ENCODE measurements at places on chromosomes 11 and 22. TPM values are rescaled to one million over a fixed set of nuclear protein-coding genes. Genes with fewer than 3 reads are reported as not detected.

Gene SYT7
- 7.3 TPM for polyA plus RNA-seq

Gene CHRM4
- polyA plus RNA-seq = not detected

Gene OTOG
- polyA plus RNA-seq = 0.06 TPM

Gene DNAJB7
- 0.93 TPM for polyA plus RNA-seq

Gene DRICH1
- 5.1 TPM for polyA plus RNA-seq

Gene FREY1
- 0.32 TPM for polyA plus RNA-seq

Gene FOLH1
- 23.8 TPM for polyA plus RNA-seq

Gene MMP27
- not detected for polyA plus RNA-seq

Gene PLEKHB1
- polyA plus RNA-seq = 31.4 TPM

Gene PKDREJ
- 0.41 TPM for polyA plus RNA-seq

Gene PPP1CA
- polyA plus RNA-seq = 99.0 TPM

DNA sequence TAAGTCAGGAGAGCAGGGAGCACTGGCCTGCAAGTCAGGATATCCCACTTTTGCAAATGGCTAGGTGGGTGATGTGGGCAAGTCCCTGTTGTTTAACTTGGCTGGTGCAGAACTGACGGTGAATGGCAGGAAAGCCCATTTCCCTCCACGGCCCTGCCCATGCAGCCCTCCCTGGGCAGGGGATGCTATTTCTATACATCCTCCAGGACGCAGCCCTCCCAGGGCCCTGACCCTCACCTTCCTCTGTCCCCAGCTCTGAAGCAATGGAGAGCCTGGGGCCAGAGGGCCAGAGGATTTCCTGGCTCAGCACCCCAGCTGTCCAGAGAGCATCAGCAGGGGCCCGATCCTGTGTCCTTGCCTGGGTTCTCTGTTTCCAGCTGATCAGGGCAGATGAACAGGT lies 91.3 kb downstream of the TSPAN18 start:
- DNase-seq = no peak

DNA sequence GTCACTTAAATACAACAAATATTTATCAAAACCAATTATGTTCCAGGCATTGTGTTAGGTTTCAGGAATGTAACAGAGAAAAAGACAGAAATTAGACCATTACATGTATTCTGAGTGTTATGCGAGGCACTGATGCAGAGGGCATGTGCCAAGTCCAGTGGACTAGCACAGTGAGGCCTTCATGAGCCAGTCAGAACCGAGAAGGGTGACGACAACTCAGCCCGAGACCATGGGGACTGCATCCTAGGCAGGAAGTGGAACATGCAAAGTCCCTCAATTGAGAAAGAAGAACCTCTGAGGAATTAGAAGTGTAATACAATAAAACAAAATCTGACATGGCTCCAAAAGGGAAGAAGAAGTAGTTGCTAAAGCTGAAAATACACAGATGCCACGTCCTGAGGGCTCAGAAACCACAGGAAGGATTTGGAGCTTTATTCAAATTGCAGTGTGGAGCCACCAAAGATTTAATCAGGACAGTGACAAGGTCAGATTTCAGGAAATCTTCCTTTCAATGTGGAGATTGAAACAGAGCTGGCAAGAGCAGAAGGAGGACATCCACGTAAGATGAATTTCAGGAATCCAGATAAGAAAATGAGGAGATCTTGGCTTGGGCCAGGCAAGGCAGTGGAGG lies 529.6 kb downstream of the NTM start:
- no peak for DNase-seq

GRCh38 chr11:126387857-126388256 lies 32.4 kb downstream of the ST3GAL4 start:
- DNase-seq = no peak

DNA sequence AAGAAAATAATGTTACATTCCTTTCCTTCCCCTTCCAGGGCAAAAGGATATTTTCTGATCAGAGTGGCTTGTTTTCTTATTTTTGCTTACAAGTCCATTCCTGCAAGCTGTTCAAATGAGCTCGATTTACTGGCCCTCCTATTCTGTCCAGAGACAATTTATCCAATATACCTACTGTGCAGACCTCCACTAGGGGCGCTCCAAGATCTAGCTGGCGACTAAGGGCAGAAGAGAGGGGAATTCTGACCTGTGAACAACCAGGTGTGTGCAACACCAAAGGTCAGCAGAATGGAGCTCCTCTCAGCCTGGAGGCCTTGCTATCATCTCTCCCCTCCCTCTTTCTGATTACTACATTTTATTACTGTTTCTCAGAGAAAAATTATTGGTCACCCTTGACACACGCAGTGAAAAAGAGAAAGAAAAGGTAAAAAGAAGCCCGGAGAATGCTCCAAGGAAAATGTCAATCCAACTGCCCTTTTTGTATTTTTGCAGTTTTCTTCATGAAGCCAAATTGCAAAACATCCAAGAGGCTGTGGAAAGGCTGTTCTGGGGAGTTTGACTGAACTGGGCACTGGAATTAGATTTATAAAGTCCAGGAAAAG lies 3.2 kb downstream of the SEZ6L start:
- DNase-seq = no peak

GRCh38 chr22:41471568-41471967 lies 2.7 kb downstream of the ACO2 start:
- DNase-seq = no peak

- no peak for DNase-seq
Measured at GRCh38 chr22:50165436-50166123, 5.0 kb upstream of the PANX2 start.

- DNase-seq = no peak
Measured at GRCh38 chr11:130071211-130071712, 1.6 kb downstream of the APLP2 start.

DNA sequence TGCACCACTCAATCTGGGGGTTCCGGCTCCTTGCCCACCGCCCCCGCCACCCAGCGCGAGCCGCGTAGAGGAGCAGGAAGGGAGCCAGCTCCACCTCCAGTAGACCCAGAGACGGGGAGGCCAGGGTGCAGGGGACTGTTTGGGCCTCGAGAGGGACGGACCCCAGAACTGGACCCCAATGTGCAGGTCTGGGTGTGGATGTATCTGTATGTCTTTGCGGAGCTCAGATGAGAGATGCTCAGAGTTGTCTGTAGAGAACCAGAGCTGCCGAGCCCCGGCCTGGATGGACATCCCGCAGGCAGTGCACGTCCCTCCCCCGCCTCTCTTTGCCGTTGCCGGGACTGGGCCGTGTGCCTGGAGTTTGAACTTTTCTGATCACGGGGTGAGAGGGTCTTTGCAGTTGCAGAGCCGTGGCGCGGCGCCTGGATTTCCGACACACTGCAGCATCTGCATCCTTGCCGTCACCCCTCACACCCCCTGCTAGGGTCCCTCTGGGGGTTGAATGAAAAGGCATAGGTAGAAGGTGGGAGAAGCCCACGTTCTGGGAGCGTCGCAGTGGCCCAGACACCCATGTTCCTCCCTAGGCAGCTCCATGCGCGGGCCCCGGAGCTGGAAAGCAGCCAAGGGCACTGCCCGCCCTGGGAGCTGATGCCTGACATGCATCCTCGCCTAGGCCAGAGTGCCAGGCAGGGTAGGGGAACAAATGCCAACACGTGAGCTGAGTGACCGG lies 105.2 kb downstream of the KCNQ1 start:
- DNase-seq = peak; percentile 64

- no peak for DNase-seq
Measured at GRCh38 chr22:32650553-32651345, 150.8 kb upstream of the TIMP3 start.

GRCh38 chr11:101321222-101321621 lies 191.6 kb upstream of the PGR start:
- DNase-seq = no peak

- no peak for DNase-seq
Measured at GRCh38 chr11:131987703-131988102, 617.3 kb downstream of the NTM start.

DNA sequence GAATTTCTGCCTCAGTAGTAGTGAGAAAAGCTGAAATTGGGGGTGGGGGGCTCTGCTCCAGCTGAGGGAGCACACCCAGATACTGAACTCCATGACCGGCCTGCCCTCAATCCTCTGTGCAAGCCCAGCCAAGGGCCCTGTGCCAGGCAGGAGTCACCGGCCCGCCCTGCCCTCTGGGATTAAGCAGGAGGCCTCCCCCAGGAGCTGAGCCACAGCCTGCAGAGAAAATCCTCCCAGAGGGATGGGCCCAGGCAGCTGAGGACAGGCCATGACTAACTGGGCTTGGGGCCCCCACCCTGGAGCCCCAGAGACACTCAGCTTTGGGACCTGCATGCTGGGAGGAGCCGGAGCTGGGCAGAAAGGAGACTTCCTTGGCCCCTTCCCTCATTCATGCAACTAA lies 48.8 kb downstream of the MN1 start:
- DNase-seq = no peak

DNA sequence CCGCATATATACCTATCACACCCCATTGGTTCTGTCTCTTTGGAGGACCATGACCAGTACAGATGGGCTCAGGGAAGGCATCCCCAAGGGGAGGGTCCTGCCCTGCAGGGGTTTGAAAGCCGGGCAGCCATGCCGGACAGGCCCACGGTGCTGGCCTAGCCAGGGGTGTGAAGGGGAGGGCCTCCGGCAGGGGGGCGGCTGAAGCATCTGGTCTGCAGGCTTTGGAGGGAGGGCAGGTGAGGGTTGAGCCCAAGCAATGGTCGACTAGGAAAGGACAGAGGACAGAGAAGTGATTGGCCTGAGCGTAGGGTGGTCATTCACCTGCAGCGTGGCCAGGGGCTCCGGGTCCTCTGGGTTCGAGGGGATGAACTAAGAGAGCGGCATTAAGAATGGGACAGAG lies 11.2 kb upstream of the CTSD start:
- DNase-seq = no peak

- no peak for DNase-seq
Measured at GRCh38 chr11:70918242-70918641, 334.1 kb downstream of the SHANK2 start.

- no peak for DNase-seq
Measured at GRCh38 chr11:109138196-109138595, 283.8 kb upstream of the C11orf87 start.

DNA sequence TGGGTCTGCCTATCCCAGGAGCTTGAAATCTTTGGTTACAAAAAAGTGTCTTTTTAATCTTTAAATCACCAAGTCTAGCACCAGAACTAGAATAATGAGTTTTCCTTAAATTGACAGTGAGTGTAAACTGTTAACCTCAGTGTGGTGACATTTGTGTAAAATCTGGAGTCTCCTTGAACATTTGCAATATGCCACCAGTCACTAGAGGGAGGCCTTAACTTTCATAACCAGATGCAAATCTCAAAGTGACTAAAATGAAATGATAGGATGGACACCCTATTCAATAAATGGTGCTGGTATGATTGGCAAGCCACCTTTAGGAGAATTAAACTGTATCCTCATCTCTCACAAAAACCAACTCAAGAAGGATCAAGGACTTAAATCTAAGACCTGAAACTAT lies 8.3 kb upstream of the SCGB1D2 start:
- DNase-seq = no peak

DNA sequence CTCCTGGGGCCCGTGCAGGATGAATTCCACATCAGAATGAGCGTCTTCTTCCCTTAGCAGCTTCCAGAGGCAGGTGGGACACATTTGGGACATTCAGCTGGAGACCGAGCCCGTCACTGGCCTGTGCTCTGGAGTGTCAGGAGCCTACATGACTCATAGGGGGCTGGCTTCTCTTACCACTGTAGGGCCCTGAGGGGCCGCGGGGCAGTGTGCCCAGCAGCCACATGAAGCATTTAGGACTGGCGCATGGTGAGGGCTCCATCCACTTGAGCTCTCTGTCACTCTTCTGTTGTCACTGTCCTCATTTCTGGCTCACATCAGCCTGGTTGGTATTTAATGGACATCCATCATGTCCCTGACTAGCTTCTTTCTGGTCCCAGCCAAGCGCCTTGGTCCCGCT lies 38.0 kb upstream of the TEF start:
- DNase-seq = no peak

GRCh38 chr11:126929179-126930061 lies 71.2 kb downstream of the KIRREL3 start:
- DNase-seq = peak; percentile 29

GRCh38 chr11:11316651-11317230 lies 36.3 kb downstream of the CSNK2A3 start:
- no peak for DNase-seq

- no peak for DNase-seq
Measured at GRCh38 chr11:88114486-88115045, 60.7 kb downstream of the RAB38 start.

GRCh38 chr11:498297-499181 lies 8.5 kb downstream of the RNH1 start:
- DNase-seq = no peak

GRCh38 chr22:28910569-28911303 lies 27.4 kb downstream of the ZNRF3 start:
- DNase-seq = no peak

DNA sequence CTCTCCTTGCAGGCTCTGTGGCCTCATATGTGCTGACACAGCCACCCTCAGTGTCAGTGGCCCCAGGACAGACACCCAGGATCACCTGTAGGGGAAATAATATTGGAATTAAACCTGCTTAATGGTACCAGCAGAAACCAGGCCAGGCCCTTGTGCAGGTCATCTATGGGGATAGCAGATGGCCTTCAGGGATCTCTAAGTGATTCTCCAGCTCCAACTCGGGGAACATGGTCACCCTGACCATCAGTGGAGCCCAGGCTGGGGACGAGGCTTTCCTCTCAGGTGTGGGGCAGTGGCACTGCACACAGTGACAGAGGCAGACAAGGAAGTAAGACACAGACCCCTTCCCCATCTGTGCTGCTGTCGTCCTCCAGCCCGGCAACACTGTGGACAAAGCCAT lies 16.9 kb downstream of the GGTLC2 start:
- no peak for DNase-seq

- DNase-seq = no peak
Measured at GRCh38 chr11:119722281-119722794, 6.7 kb downstream of the NECTIN1 start.

DNA sequence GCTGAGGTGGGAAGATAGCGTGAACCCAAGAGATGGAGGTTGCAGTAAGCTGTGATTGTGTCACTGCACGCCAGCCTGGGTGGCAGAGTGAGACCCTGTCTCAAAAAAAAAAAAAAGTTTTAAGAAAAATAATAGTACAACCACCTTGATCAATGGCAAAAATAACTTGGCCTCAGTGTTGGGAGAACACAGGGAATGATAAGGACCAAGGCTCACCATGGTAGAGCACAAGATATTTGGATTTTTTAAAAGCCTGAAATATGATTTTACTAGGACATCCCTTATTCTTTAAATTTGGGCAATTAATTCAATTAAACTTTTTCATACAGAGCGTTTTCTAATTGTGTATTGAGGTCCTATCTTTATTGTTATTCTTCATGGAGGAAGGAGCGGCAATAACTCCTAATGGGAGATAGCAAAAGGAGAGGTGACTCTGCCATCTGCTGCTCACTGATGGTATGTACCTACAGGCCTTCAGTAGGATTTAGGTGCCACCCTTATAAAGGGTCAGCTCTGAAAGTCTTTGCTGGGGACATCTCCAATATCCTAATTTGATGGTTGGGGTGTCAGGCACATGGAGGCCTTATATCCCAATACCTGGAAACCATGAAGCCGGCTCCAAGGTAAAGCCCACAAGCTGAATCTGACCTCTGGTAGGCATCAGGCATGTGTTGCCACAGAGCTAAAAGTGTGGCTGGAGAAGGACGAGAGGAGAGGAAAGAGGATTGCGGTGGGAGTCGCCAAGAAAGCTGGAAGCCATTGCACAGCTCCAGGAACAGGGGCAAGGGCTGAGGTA lies 21.9 kb upstream of the POLD3 start:
- DNase-seq = peak; percentile 25

- DNase-seq = no peak
Measured at GRCh38 chr22:25551396-25551795, 13.1 kb upstream of the GRK3 start.
